ENCODE measurements at places on chromosomes 6 and 20. TPM values are rescaled to one million over a fixed set of nuclear protein-coding genes. Genes with fewer than 3 reads are reported as not detected.

The MUC21 gene
- not detected for total RNA-seq

The SLC22A1 gene
- 1.1 TPM for total RNA-seq

The THBS2 gene
- total RNA-seq = 1.1 TPM

The C6orf141 gene
- 0.81 TPM for total RNA-seq

The ASIP gene
- total RNA-seq = not detected

The NKX2-2 gene
- 0.46 TPM for total RNA-seq

The SGK2 gene
- 8.0 TPM for total RNA-seq

The TCP11 gene
- not detected for total RNA-seq

The HAO1 gene
- total RNA-seq = not detected

The TREM1 gene
- total RNA-seq = not detected

The ZNF311 gene
- 1.6 TPM for total RNA-seq

Measured in endodermal cell (in vitro differentiated cells).